ENCODE measurements at places on chromosomes 7 and 10.

- DNase-seq = no peak
These were observed 22.6 kb upstream of the INPP5A start for GRCh38 chr10:132514821-132515520.

DNA sequence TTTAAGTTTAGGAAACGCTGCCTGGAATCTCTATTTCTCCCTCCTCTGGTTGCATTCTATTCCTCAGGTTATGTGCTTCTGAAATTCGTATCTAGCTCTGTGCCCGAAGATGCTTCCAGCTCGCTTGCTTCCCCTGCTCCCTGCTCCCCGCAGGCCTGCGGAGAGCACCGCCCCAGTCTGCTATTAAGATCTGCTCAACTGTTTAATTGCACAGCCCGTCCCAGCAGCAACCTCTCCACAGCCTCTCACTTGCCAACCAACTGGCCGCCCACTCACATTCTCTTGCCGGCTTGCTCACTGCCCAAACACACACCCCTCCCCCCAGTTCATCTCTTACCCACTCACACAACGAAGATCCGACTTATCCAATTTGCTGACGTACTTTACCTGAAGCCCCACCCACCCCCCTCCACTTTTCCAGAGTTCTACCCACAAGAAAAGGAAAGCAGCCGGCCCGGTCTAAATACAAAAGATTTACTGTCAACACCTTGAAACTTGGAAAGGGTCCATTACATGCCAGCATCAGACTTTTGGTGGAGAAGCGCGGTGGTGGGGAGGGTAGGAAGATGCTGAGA lies 167.3 kb upstream of the KLF14 start:
- DNase-seq = no peak

DNA sequence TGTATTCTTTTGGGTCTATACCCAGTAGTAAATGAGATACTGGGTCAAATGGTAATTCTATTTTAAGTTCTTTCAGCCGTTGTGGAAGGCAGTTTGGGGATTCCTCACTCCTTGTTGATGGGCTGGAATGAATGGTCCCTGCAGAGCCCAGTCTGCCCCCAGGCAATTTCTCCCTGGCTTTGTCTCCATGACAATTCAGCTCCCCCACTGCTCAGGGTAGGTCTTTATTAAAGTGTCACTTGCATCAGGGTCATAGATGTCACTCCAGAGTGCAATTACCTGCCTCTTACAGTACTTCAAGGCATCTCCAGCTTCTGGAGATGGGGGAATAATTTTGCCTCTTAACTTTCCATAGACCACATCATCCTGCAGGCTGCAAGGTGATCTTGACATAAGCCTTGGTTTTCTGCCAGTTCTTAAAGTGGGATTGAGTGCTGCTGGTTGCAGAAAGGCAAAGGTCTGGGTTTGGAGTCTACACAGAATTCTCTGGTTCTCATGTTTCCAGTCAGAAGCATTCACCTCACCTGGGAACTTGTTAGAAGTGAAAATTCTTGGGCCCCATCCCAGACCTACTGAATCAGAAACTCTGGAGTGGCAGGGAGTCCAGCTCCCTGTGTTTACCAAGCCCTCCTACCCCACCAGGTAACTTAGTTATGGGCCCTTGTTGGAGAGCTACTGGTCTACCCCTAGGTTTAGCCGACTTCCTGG lies 442.4 kb downstream of the GALNT17 start:
- no peak for DNase-seq

GRCh38 chr7:39666562-39666961 lies 43.2 kb downstream of the RALA start:
- DNase-seq = no peak

DNA sequence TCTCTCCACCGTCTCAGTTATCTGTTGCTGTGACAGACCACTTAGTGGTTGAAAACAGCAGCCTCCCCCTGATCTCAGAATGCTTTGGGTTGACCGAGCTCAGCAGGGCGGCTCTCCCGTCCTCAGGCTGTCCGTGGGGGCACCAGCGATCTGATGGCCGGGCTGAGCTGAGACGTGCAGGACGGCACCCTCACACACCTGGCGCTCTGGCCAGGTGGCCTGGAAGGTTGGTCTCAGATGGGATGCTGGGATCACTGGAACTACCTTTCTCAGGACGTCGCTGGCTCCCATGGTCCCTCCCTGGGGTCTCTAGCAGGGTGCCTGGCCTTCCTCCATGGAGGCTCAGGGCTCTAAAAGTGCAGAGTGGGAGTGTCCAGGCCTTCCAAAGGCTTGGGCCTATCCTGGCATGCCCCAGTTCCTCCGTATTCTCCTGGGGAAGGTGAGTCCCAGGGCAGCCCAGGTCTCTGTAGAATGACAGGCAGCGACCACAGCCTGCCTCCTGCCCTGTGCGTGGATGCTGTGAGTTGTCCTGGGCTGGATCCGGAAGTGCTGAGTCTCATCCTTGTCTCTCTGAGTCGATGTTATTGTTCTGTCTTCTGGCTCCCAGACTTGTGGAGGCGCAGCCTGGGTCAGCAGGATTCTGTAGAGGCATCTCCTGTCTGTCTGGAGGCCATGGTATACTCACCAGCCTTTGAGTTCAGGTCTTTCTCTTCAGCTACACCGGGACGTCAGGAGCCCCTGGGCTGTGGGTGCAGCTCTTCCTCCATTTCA lies 12.2 kb upstream of the PWWP2B start:
- no peak for DNase-seq

DNA sequence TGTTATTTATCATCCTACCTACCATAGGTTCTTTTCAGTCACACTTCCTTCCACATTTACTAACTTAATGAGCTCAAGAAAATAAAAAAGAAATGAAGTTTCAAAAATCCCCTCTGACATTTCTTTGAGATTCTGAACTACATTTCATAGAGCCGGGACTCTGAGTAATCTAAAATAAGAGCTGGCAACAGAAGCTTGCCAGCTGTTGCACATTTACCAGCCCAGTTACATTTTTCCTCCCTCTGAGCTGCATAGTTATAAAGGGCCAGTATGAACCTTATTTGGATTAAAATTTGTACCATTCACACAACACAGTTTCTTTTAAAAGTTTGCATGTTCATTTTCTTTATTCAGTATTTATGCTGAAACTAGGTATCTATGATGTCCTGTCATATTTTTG lies 119.5 kb upstream of the CAV2 start:
- DNase-seq = no peak

- DNase-seq = no peak
These were observed 52.4 kb upstream of the FAM204A start for GRCh38 chr10:118394301-118395200.

GRCh38 chr7:42069590-42069989 lies 167.4 kb downstream of the GLI3 start:
- no peak for DNase-seq

- no peak for DNase-seq
These were observed 72.8 kb downstream of the ST8SIA6 start for GRCh38 chr10:17381502-17382142.

- peak; percentile 18 for DNase-seq
These were observed at the start of gene BLNK for GRCh38 chr10:96271016-96271815. BLNK (minus strand) TSS chr10:96271569; CDS start chr10:96271398, 171 bp downstream.

DNA sequence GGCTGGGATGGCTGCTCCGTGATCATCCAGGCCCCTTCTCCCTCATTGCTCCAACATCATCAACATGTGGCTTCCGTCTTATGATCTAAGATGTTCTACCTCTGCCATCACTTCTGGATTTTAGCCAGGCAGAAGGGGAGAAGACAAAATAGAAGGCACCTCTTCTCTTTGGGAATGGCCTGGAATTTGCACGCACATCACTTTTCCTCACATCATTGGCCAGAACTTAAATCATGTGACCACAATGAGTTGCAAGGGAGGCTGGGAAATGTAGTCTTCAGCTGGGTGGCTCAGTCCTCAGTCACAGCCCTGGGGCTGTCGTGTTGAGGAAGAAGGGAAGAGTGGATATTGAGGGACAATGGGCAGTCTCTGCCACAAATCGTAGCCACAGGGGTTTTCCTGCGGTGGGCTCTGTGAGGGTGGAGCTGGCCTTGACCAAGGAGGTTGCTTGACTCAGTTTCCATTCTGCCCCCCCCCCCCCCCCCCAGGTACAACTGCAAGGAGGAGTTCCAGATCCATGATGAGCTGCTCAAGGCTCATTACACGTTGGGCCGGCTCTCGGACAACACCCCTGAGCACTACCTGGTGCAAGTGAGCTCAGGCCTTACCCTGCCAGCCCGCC lies 50.3 kb downstream of the PALD1 start:
- DNase-seq = peak; percentile 17

DNA sequence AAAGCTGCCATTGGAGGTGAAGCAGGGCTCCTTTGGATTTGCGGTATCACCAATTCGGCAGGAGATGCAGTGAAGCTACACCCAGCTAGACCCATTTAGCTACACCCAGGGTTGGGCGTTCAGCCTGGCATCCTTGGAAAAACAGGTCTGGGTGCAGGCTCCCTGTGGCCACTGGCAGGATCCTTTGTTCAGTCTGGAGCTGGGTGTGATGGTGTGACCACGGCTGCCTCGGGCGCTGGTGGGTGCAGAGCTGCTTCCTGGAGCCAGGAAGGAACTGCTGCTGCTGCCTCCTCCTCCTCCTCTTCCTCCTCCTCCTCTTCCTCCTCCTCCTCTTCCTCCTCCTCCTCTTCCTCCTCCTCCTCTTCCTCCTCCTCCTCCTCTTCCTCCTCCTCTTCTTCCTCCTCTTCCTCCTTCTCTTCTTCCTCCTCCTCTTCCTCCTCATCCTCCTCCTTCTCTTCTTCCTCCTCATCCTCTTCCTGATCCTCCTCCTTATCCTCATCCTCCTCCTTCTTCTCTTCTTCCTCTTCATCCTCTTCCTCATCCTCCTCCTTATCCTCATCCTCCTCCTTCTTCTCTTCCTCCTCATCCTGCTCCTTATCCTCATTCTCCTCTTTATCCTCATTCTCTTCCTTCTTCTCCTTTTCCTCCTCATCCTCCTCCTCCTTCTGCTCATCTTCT lies 84.0 kb downstream of the GRK5 start:
- no peak for DNase-seq

GRCh38 chr7:28266402-28266801 lies 85.8 kb upstream of the JAZF1 start:
- DNase-seq = no peak

- no peak for DNase-seq
These were observed 55.6 kb downstream of the C10orf120 start for GRCh38 chr10:122643931-122644534.

DNA sequence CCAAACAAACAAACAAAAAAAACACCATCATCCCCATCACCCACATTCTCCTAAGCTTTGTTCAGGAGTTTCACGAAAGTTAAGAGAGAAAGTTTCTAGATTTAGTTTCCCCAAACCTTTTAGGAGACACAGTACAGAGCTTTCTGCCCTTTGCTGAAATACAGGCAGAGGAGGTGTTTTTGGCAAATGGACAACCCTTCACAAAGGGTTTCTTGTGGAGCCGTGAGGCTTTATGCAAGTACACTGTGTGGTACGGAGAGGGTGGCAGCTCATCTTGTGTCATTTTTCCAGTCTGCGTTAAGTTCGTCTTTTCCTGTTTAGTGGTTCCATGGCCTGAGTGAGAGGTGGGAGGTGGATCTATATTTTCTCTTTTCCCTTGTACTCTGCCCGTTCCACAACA lies 215.5 kb upstream of the PRKCQ start:
- DNase-seq = no peak

- no peak for DNase-seq
These were observed 297.8 kb upstream of the PRKCQ start for GRCh38 chr10:6877722-6878392.

DNA sequence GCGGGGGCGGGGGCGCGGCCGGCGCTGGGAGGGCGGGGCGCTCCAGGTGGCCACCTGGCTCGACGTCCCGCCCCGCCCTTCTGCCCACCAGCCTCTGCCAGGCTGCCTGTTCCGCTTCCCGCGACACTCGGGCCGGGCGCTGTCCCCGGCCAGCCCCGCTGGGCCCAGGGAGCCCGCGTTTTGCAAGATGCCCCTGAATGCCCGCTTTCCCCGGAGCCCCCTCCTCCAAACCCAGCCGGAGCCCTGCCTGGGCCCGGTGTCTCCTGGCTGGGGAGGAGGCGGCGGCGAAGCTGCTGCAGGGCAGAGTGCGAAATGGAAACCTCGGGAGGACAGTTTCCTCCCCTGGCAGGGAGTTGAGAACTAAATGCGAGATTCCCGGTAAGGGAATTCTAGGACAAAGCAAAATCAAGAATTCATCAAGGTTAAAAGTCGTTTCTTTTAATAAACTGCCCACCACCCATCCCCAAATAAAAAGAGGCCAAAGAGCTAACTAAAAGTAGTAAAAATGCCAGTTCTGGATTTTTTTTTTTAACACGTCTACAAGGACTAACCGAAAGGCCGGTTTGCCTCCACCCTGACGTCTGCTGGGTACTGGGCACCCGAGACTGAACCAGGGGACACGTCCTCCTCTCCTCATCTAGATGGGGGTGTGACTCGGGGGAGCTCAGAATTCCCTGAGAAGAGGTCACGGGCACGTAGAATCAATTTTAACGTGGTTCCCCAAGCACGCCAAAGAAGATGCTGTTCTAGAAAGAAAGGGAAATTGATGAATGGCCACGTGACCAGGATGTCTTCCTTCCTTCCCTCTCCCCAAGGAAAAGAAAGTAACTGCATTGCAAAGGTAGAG lies 200.4 kb upstream of the NFE2L3 start:
- DNase-seq = no peak

- DNase-seq = no peak
These were observed 21.4 kb upstream of the CNPY1 start for GRCh38 chr7:155567646-155568332.

GRCh38 chr7:1667566-1668395 lies 2.3 kb upstream of the ELFN1 start:
- DNase-seq = no peak

DNA sequence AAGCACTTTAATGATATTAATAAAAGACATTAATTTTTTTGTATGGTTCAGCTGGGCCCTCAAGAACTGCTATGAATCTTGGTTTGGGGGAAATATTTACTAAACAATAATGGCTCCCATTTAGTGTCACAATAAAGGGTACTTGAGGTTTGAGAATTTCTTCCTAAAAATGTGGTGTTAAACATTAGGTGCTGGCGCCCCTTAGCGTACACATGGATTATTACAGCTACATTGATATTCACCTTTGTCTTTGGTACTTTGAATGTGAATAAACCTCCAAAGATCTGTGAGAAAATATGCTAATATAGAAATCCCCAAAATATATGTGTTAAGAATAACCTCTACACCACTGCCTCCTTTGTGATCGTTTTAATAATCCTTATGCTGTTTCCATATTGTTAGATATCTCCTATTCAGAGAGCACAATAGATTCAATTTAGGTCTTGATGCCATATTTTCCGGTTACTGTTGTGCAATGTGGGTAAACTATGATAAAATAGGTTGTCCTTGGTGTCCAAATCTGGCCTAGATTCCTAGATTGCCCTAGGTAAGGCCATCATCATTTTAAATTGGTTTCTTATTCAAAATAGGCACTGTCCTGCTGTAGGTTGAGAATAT lies 161.8 kb upstream of the CACNA2D1 start:
- peak; percentile 77 for DNase-seq

GRCh38 chr10:451021-451471 lies 238.4 kb downstream of the DIP2C start:
- no peak for DNase-seq
